ENCODE measurements at places on chromosomes 16 and 17. TPM values are rescaled to one million over a fixed set of nuclear protein-coding genes. Genes with fewer than 3 reads are reported as not detected.

DNA sequence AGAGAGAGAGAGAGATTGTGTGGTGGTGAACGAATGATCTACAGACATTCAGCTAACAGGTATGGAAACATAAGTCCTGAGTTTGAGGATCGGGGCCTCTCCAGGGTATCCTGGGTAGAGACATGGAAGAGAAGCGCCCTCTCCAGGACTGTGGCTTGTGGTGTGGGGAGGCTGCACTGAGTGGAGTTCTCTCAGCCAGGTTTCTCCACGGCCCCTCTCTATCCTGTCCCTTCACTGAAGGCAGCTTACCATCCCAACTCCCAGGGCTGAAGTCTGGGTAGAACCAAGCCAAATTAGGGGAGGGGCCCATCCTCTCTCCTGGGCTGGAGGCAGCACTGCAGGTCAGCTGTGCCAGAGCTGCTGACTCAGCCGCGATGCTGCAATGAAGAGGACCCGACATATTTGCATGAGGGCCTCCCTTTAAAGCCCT lies 6.2 kb downstream of the C1QL1 start:
- DNase-seq: peak; percentile 84

Gene MBTPS1
- 34.4 TPM for total RNA-seq

DNA sequence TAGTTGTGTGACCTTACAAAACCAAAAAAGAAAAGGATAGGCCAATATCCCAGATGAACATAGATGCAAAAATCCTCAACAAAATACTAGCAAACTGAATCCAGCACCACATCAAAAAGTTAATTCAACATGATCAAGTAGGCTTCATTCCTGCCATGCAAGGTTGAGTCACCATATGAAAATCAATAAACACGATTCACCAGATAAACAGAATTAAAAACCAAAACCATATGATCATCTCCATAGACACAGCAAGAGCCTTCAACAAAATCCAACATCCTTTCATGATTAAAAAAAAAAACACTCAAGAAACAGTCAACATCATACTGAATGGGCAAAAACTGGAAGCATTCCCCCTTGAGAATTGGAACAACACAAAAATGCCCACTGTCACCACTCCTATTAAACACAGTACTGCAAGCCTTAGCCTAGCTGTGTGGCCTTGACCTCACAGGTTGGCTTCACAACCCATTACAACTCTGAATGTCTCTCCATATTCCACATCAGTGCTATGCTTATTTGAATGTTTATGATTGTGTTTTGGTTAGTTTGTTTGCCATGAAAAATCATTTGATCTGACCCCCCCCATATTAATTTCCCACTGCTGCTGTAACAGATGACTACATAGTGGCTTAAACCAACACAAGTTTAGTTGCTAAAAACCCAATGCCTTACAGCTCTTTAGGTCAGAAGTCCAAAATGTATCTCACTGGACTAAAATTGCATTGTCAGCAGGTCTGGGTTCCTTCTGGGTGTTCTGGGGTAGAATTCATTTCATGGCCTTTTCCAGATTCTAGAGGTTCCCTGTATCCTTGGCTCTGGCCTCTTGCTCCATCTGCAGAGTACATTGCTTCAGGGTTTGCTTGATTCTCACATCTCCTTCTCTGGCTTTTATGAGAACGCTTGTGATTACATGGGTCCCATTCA lies 257.1 kb upstream of the DYNLRB2 start:
- no peak for DNase-seq

Gene CMTM2
- total RNA-seq: 0.48 TPM

Gene PMP22
- total RNA-seq: 5.5 TPM

DNA sequence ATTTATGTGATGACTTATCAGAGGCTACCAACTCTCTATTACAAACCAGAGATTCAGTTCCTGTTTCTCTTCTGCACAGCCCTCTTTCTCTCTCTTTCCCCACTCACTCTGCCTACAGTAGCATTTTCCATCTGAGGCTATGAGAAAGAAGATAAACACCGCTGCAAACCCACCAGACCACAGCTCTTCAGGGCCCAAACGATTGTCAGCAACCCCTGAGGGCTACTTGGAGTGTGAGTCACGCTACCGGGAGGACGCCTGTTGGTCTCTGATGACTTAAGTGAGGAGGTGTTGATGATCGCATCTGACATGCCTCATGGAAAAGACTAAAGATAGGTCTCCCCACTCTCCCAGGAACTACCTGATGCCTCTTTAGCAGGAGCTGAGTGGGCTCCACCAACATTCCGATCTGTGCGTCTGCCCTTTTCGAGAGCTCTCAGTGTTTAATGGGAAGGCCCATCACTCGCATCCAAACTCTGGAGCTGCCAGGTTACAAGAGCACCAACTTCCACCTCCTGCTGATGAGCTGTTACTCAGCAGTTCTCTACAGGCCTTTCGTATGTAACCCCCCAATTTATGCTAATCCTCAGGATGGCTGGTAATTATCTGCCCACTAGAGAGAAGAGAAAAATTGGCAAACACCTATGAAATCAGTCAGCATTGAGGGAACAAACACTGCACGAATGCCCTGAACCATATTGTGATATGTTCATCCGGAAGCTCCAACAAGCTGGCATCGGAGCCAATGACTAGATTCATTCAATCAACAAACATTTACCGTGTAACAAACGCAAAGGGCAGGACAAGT lies 9.2 kb downstream of the GRIN2A start:
- no peak for DNase-seq

GRCh38 chr16:35431829-35432663 lies 1972.6 kb downstream of the TP53TG3F start:
- DNase-seq: peak; percentile 32

DNA sequence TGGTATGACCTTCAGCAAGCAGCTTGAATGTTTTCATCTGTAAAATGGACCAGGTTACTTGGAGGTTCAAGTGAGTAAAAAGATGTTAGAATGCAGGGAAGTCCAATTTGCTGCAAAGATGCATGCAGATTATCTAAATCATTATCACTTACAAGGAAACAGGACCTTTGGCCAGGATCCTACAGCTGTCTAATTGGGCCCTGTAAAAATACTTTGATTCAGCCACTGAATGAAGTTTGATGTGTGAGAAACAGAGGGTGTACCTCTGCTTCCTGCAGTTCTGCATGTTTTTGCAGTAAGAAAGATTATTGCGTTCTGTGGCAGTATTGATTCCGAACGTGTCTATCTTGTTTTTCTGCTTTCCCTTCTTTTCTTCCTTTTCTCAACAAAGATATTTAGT lies 10.2 kb downstream of the CDH13 start:
- DNase-seq: no peak

- no peak for DNase-seq
Measured at GRCh38 chr16:12925026-12925800, 23.8 kb downstream of the SHISA9 start.

Gene PRR35
- 0.85 TPM for total RNA-seq

DNA sequence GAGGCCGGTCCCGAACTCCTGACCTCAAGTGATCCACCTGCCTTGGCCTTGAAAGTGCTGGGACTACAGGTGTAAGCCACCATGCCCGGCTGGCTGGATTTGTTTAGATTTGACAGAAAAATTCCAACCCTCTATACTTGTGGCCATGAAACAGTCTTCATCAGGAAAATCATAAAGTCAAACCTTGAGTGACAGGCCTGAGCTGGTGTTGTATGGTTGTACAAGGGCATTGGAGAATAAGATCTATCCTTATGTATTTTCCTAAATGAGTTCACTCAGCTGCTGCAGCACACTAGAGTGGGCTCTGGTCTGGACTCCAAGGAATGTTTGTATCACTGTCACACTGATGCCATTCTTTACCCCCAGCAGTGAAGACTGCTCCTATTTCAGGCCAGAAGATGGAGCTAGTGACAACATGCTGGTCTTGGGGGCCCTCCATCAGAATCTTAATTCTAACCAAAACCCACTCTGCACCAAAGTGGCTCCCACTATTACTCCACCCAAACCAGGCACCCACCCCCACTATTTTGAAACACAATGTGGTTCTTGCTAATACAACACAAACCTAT lies 27.4 kb downstream of the SNX11 start:
- DNase-seq: peak; percentile 45

DNA sequence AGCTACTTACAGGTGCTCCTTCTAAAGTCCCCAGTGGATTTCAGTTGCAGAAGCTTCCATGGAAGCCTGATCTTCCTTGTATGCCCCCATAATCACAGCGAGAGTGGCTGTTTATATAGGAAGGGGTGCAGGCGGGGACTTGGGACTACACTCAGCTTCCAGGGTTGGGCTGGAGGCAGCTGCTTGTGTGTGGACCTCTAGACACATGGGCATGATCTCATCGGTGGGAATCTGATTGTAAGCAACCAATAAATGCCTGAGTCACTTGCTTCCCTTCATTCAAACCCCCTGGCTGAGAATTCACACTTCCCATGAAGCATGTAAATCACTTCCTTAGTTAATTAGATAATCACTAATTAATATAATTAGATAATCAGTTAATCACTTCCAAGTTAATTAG lies 1.0 kb upstream of the KRT20 start:
- DNase-seq: no peak

GRCh38 chr16:54049591-54050458 lies 236.8 kb downstream of the IRX3 start:
- peak; percentile 29 for DNase-seq

GRCh38 chr16:14186795-14187221 lies 115.7 kb downstream of the MRTFB start:
- DNase-seq: no peak

DNA sequence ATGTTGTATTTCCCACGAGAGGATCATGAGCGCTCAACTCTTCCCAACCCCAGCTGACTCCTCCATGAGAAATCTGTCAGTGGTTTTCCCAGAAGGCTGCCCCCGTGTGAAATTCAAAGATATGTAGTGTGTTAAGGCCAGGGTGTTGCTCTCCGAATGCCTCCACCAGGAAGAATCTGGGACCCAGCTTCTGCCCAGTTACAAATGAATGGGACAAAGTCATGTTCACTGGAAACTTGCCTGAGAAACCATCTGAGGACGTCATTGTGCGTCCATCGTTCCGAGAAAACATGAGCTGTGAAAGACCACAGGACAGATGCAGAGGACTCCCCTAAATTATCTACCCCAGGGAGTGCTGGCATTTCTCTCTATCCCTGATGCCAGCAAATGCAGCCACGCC lies 86.0 kb downstream of the AIPL1 start:
- no peak for DNase-seq

DNA sequence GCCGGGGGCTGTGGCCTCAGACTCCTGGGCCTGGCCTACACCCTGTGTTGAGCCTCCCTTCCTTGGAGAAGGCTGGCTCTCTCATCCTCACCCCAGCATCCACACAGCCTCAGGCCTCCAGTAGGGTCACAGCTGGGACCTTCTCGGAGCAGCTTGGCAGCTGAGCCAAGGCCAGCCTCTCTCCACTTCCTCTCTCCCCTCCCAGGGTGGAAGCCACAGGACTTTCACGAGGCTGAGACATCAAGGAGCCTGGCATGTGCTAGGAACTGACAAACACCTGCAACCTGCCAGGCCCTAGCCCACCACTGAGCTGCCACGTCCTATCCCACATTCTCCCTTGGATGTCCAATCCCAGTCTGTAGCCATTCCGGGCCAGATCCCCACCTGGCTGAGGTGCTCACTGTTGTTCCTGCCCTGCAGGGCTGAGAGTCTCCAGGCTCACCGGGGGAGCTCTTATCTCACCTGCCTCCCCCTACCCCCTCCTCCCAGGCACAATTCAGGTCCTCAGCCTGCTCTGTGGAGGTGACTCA lies 3.1 kb downstream of the MMP15 start:
- peak; percentile 59 for DNase-seq

Gene YBX2
- total RNA-seq: 12.2 TPM

Gene FOXC2
- 0.62 TPM for total RNA-seq

Gene SLC5A11
- total RNA-seq: not detected

GRCh38 chr17:4003131-4003500 lies 38.9 kb upstream of the ATP2A3 start:
- peak; percentile 59 for DNase-seq

DNA sequence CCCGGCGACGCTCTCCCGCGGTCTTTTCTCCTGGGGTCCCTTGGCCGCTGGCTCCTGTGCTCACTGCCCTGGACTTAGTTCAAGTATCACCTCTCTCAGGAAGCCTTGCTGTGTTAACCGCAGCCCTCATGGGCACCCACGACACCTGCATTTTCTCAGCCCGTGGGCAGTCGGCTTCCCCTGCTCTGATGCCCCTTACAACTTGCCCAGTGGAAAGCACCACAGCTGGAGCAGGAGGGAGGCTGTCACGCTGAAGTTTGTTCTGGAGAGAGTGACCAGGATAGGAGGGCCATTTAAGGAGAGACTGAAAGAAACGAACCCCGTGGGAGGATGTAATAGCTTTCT lies 395 bp downstream of the STXBP4 start:
- no peak for DNase-seq

GRCh38 chr17:82030470-82031302 lies 792 bp upstream of the RAC3 start:
- DNase-seq: peak; percentile 97

Measured in H7 (cell line).